ENCODE measurements at places on chromosomes 13 and 19.

GRCh38 chr19:19539698-19540063 lies 1.6 kb downstream of the CILP2 start:
- DNase-seq, result no peak

DNA sequence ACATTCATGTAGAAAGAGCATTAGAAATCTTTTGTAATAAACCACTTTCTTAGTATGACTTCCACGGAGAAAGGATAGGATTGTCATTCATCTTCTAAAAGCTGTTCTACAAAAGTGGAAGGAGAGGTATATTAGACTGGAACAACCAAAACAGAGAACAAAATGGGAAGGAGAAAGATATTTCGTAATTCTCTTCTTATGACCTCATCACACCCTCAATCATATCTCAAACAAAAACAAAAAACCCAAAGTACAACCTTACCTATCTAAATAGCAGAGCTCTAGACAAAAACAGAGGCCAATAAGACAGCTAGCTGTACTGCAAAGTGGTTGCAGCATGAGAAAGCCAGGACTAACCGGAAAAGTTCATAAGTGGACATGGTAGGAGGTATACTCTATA lies 46.3 kb downstream of the DACH1 start:
- DNase-seq, result no peak

- no peak for DNase-seq
Measured at GRCh38 chr13:95060014-95060519, 241.2 kb downstream of the ABCC4 start.

- no peak for DNase-seq
Measured at GRCh38 chr13:78607409-78608251, 4.3 kb upstream of the POU4F1 start.

DNA sequence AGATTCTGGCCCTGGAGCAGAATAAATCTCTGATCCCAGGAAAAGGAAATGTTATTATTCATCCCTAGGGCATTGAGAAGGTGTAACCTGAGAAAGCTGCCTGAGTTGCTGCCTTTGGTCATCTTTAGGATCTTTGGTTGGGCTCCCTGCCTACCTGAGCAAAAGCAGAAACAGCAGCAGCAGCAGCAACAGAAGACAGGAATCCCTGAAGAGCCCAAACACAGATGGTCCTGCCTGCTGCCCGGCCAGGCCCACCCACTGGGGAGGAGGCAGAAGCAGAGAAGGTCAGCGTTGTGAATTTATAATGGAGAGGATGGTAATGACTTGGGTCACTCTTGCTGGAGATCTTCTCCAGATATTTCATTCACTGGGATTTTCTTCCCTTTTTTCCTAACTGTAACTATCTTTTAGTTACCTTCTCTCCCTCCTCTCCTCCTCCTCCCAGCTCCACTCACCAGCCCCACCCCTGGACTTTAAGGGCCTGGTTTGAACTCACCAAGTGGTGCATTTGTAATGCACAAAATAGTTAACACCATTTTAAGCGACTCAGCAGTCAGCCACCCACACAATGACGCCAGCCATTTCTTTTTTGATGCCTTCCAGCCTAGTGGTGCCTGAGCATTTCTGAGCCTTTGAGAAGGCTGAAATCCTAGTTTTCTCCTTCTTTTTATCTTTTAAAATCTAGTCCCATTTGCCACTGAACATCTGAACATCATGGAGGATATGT lies 91.7 kb downstream of the HSPH1 start:
- no peak for DNase-seq

DNA sequence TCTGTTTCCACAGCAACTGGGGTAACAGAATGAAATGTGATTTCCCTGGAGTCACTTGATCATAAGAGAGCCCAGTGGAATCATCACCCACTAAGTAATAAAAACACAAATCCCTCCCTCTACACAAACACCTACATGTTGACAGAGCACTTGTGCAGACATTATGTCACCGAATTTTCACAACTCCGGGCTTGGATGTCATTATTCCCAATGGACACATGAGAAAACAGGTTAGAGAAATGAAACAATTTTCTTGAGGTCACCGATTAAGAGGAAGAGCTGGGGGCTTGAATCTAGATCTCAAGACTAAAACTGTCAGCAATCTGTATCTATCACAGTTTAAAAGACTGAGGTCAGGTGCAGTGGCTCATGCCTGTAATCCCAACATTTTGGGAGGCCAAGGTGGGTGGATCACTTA lies 3.1 kb downstream of the XRCC1 start:
- peak; percentile 30 for DNase-seq

DNA sequence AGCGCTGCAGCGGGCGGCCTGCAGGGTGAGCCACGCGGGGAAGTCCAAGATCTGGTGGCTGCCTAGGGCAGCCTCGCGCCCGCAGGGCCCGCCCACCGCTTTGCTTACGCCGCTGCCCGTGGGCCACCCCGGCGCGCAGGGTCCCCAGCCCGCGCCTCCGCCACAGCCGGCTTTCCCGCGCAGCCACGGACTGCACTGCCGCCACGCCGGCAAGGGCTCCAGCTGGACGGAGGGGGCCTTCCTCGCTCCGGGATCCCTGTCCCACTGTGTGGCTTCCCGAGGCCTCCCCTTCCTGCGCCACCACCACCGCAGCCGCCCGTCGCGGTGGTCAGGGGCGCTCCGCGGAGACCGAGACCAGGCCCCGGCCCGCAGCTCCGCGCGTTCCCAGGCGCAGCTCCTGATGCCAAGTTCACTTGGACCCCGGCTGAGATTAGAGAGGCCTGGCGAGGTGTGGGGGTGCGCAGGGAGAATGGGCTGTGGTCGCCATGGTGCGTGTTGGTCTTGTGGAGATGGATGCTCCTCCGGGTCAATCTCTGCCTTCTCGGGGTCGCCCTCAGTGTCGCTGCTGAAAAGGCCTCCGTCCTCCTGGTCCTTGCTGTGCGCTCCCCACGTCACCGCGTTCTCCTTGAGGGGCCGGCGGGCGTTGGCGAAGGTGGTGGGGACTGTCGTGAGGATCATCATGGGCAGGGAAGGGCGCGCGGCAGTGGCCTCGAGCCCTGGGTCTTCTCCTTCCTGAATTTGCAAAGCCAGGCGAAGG lies 17.9 kb upstream of the RNF17 start:
- DNase-seq, result no peak

DNA sequence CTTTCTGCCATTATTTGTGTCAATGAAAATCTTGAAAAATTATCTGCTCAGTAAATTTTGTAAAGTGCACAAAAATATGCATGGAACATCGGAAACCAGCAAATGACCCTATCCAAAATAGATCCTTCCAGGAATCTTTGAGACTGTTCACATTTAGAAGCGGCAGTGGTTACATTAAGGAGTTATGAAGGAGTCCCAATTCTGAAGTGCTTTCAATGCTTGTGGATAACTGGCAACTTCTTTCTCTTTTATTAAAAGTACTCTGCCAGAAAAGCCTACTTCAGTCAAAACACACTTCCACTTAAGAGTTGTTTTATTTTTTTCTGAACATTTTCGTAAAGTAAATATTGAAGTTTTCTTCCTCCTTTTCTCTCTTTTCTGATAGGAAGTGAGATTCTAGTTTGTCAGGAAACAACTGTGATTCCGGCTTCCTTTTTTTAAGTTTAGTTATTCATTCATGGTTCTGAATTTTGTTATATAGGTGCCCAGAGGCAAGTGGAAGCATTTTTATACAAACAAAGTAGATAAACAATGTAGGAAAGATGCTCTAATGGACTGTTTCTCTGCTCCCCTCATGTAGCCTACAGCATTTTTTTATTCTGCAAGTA lies 83.5 kb downstream of the PCDH9 start:
- DNase-seq, result no peak

GRCh38 chr13:105838231-105838630 lies 697.2 kb downstream of the EFNB2 start:
- no peak for DNase-seq

DNA sequence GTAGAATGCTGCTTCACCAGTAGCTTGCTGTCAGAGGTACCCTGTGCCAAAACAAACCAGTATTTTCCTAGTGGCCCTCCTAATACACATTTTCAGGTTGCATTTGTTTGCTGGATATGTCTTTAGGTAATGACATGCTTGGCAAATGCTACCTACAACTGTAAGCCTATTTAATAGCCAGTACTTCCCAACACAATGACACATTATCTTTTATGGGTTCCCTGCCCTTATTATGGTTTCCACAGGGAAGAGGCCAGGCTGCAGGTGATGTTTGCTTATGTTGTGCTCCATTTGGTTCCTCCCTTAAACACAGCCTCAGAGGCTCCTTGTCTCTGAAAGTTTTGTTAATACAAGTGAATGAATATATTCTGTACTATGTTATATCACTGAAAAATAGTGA lies 24.7 kb downstream of the FRY start:
- peak; percentile 26 for DNase-seq

DNA sequence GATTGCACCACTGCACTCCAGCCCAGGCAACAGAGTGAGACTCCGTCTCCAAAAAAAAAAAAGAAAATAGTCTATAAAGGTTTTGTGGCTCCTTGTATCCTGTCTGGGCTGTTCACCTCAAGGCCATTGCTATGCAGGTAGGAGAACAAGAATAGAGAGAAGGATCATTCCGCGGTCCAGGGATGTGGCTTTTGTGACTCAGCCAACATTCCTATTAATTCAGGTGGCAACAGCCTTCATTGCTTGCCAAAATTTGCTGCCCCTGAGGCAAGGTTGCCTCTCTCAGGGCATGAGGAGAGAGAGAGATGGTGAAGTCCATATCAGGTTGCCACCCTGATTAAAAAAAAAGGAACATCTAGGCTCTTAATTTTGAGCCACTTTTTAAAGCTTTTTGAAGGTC lies 8.0 kb downstream of the ZNF551 start:
- no peak for DNase-seq

DNA sequence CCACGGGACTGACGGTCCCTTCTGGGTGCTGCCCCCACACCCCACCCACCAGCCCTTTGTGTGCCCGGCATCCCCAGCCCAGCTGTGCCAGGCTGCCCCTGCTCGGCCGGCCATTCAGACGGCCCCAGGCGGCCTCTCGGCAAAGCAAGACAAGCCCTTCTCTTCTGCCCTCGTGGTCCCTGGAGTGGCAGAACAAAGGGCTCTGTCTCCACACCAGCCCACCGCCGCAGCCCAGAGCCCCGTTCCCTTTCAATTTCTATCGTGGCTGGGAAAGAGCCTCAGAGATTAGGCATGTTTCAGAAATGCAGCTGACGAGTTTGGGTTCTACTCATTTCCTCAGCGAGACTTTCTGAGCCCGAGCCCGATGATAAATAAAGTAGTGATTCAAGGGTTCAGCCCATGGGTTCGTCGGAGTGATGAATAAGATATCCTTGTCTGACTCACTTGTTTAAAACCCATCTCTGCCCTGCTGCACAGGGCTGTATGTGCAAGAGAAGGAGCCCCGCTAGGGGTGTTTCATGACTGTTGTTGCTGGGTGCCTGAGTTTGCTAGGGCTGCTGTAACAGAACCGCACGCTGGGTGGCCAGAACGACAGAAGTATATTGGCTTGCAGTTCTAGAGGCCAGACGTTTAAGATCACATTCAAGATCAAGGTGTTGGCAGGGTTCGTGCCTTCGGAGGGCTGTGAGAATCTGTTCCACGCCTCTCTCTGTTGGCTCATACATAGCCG lies 4.3 kb downstream of the MYO9B start:
- DNase-seq, result no peak

DNA sequence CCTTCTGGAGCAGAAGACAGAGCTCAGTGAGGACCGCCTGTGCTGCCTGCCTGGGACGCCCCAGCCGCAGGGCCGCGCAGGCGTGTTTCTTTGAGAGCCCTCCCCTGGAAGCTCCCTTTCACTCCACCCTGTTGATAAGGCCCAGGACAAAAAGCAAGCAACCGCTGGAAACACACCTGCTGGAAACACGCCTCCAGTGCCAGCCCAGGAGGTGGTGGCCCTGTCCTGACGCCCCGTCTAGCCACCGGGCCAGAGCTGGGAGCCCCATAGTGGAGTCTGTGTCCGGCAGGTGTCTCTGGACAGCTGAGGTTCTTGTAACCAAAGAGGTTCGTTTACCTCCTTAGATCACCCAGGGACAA lies 173.8 kb downstream of the KATNAL1 start:
- no peak for DNase-seq

GRCh38 chr19:49205114-49205513 lies 47.5 kb downstream of the TRPM4 start:
- DNase-seq, result no peak
